ENCODE measurements at places on chromosomes 3 and 15.

DNA sequence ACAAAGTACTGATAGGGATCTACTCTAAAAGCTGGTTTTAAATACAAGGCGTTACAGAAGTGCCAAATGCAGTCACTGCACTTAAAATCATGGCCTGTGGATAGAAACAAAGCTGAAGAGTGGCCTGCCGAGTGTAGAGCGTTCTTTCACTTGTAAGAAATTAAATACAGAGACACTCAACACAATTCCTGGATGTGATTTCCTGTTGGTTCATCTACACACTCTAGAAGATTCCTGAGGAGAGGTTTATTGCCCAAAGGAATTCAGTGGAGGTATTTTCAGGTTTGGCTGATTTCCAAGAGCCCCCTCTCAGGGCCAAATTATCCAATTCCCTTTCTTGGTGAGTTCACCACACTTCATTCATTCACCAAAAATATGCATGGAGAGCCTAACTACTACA, 200.3 kb upstream of the IL12A start:
- no peak for DNase-seq

- no peak for DNase-seq
These were observed 46.3 kb downstream of the FOXP1 start for GRCh38 chr3:71537211-71537611.

GRCh38 chr3:35292568-35292967, 346.8 kb upstream of the ARPP21 start:
- DNase-seq = no peak

- DNase-seq = no peak
These were observed 324.0 kb downstream of the DIPK2A start for GRCh38 chr3:144295613-144296012.

DNA sequence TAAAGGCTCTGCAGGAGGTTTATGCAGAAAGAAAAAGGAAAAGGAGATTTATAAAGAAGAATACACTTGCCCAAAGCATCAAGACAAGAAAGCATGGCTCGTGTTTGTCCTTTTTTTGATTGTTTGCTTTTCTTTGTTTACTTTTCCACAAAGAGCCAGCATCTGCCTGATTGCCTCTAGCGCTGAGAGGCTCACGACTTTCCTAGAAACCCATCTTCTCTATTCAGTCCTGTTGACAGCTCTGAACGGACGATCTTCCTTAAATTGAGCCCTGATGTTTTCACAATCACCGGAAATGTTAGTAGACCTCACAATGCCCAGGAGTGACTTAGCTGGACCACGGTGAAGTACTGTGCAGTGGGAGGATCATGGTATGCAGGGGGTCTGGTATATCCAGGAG, 12.4 kb downstream of the GP5 start:
- no peak for DNase-seq

- DNase-seq = no peak
These were observed 136.3 kb downstream of the DIPK2A start for GRCh38 chr3:144107923-144108322.

DNA sequence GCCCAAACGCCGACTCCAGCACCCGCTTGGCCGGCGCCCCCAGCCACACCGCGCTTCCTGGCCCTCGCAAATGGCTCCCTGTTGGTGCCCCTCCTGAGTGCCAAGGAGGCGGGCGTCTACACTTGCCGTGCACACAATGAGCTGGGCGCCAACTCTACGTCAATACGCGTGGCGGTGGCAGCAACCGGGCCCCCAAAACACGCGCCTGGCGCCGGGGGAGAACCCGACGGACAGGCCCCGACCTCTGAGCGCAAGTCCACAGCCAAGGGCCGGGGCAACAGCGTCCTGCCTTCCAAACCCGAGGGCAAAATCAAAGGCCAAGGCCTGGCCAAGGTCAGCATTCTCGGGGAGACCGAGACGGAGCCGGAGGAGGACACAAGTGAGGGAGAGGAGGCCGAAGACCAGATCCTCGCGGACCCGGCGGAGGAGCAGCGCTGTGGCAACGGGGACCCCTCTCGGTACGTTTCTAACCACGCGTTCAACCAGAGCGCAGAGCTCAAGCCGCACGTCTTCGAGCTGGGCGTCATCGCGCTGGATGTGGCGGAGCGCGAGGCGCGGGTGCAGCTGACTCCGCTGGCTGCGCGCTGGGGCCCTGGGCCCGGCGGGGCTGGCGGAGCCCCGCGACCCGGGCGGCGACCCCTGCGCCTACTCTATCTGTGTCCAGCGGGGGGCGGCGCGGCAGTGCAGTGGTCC, 3.5 kb downstream of the ISLR2 start:
- DNase-seq = no peak

DNA sequence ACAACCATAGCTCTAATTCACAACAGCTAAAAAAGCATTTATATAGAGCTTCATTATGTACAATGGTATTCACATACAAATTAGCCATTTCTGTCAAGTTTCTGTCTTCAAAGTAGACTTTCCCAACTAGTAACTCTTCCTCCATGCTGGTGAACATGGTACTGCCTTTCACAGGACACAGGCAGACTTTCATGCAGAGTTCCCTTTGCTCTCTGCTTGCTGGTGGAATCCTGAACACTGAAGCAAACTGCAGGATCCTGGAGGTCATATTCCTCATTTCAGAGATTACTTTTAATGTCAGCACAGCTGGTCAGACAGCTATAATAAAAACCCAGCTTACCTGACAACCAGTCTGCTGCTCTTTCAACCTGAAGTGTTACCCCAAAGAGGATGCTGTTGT, 53.6 kb downstream of the TASOR start:
- DNase-seq = no peak

GRCh38 chr3:170517242-170517945, 68.5 kb downstream of the SLC7A14 start:
- no peak for DNase-seq

DNA sequence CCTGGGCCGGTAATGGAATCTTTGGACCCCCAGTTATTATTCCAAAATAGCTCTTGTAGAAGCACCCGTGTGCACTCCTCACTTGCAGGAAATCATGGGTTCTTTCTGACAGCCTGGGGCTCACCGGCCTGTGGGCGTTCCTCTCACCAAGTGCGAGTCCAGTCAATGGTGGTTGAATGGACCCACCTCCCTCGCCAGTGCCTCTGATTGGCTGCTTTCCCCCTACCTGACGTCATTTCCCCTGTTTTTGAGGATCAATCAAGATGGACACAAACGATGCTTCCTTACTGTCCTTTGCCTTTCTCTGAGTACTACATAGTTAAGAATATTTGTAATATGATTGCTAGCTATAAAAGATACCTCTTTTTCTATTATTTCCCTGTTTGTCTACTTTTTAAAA, 18.1 kb downstream of the MOBP start:
- DNase-seq = no peak

DNA sequence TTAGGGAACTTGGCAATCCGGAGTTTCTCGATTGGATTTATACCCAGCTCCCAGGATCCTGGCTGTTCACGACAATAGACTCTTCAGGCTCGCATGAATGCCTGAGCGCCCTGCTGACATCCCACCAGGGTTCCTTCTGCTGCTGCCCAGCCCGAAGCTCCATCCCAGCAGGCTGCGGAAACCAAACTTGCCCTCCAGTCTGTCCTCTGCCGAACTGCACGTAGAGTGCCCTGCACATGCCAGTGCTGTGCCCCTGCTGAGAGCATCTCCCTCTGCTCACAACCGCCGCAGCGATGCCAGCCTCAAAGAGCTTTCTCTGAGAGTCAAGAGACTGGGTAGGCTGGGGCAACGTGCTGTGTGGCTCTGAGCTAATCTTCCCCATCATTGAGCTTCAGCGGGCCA, 6.9 kb downstream of the ADAMTS7 start:
- no peak for DNase-seq
